ENCODE measurements at places on chromosomes 16 and 17. TPM values are rescaled to one million over a fixed set of nuclear protein-coding genes. Genes with fewer than 3 reads are reported as not detected.
A peak's percentile ranks its signal among the peaks of the same experiment; 100 is the strongest.

DNA sequence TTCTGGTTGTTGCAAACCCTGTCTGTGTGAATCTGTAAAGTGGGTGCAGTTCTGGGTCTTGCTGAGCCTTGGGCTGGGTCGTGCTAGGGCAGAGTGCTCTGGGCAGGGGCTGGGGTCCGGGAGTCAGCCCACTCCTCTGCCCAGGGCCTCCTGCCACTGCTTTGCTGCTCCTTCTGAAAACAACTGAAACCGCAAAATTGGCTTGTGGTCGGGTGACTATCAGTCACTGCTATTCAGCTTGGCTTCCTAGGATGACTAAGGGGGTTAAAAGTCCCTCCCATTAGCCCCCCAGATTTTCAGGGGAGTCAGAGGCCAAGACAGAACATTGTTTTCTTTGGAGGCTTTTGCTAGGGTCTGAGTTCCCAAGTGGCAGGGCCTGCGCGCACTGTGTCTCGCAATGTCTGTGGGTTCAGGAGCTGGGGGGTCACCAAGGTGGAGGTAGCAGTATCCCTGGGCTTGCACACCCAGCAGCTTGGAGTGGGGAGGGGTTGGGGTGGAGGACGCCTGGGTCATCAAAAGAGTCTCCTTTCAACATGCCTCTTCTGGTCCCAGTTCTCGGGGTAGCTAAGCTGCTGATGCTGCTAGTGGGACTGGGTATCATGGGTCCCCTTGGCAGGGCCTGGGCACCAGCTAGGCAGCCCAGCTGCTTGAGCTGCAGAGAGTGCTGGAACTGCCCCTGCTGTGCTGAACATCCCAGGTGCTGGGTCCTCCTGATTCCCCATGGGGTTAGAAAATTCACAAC, 13.5 kb upstream of the TBX21 start:
- peak overlapping the region; percentile 70 for H3K4me3 ChIP-seq
- H3K27me3 ChIP-seq, result no peaks in the 10 kb centered on the region
- no peaks in the 10 kb centered on the region for H3K36me3 ChIP-seq

DNA sequence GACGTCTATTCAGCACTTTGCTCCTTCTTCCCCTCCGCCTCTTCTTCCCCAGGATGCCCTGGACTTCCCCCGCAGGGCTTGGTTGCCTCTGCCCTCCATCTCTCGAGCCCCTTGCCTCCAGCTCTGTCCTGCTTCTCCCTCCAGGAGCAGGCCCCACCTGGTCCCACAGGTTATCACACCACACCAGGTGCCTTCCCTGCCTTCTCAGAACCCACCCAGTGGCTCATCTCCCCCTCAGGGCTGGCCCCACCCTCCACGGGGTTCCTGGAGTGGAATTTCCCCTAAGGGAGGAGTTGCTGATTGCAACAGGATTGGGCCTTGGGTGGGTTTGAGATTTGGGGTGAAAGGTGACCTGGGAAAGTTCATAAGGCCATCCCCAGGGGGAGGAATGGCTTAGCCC, 49.0 kb upstream of the TAC4 start:
- no peak overlapping the region for H3K4me3 ChIP-seq
- H3K36me3 ChIP-seq, result no peaks in the 10 kb centered on the region
- peaks cover 63% of the 10 kb centered on the region for H3K27me3 ChIP-seq
- DNase-seq, result no peak
- no peaks in the 10 kb centered on the region for H3K4me1 ChIP-seq

GRCh38 chr16:51276336-51276735, 125.3 kb upstream of the SALL1 start:
- DNase-seq, result no peak
- H3K27ac ChIP-seq, result no peak overlapping the region
- H3K27me3 ChIP-seq, result no peaks in the 10 kb centered on the region
- no peaks in the 10 kb centered on the region for H3K4me1 ChIP-seq
- H3K4me3 ChIP-seq, result no peak overlapping the region

GRCh38 chr16:23724096-23724784, 11.2 kb upstream of the ERN2 start:
- H3K4me1 ChIP-seq, result peaks cover 6% of the 10 kb centered on the region
- DNase-seq, result no peak
- no peak overlapping the region for H3K27ac ChIP-seq
- H3K27me3 ChIP-seq, result peaks cover 10% of the 10 kb centered on the region
- H3K4me3 ChIP-seq, result no peak overlapping the region
- no peaks in the 10 kb centered on the region for H3K36me3 ChIP-seq

GRCh38 chr16:70453892-70454221, 538 bp upstream of the FCSK start:
- peaks cover 21% of the 10 kb centered on the region for H3K4me1 ChIP-seq
- no peaks in the 10 kb centered on the region for H3K36me3 ChIP-seq
- no peak for DNase-seq
- H3K27me3 ChIP-seq, result no peaks in the 10 kb centered on the region
- H3K27ac ChIP-seq, result peak overlapping the region; percentile 83

DNA sequence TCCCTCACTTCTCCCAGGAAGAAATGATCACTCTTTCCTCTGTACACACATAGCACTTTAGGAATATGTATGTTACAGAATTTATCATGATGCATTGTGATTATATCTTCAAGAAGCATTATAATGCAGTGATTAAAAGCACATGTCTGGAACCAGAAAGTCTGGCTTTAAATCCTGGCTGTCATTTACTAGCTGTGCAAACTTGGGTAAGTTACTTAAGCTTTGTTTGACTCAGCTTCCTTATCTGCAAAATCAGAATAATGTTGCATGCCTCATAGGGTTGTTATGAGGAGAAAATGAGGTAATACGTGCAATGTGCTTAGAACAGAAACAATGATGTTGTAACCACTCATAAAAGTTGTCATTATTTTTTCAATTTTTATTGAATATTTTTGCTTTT, 156.3 kb upstream of the ZKSCAN2 start:
- H3K36me3 ChIP-seq, result no peaks in the 10 kb centered on the region
- no peaks in the 10 kb centered on the region for H3K27me3 ChIP-seq
- H3K27ac ChIP-seq, result no peak overlapping the region
- no peaks in the 10 kb centered on the region for H3K4me1 ChIP-seq
- no peak for DNase-seq

DNA sequence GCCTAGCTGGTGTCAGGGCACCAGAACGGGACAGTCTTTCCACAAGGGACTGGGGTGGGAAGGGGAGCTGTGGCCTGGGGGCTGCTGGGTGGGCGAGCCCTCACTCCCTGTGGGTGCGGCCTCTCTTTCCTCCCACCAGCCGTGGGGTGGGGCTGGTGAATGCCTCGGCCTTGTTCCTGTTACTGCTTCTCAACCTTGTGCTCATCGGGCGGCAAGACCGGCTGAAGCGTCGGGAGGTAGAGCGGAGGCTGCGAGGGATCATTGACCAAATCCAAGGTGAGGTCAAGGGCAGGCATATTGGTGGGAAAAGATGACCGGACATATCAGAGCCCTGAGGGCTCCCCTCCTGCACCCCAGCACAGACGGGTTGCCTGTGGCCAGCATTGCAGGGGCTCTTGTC, 29.2 kb downstream of the CASKIN2 start:
- no peak overlapping the region for H3K4me3 ChIP-seq
- DNase-seq, result no peak
- no peaks in the 10 kb centered on the region for H3K27me3 ChIP-seq
- peak overlapping the region; percentile 65 for H3K27ac ChIP-seq
- H3K4me1 ChIP-seq, result peaks cover 18% of the 10 kb centered on the region
- H3K36me3 ChIP-seq, result peaks cover 8% of the 10 kb centered on the region

GRCh38 chr16:89925596-89926079, 2.5 kb downstream of the TUBB3 start:
- peaks cover 21% of the 10 kb centered on the region for H3K27me3 ChIP-seq
- no peak overlapping the region for H3K27ac ChIP-seq
- no peak for DNase-seq
- H3K36me3 ChIP-seq, result no peaks in the 10 kb centered on the region
- H3K4me1 ChIP-seq, result peaks cover 7% of the 10 kb centered on the region
- H3K4me3 ChIP-seq, result peak overlapping the region; percentile 63

OXLD1 gene
- total RNA-seq, result 57.5 TPM

CD7 gene
- 454 TPM for total RNA-seq

NR1D1 gene
- total RNA-seq, result 8.7 TPM

KRTAP2-3 gene
- total RNA-seq, result not detected

Measured in activated T-helper 1 cell treated with anti-CD3 and anti-CD28 coated beads, Interleukin-12 subunit alpha, Interleukin-12 subunit beta, Interleukin-2, Interleukin-4 antibody, amounts not matched to agents 30 ng/mL and 10 ng/mL and 1 ng/mL, durations not matched to agents 14 hours and 24 hours and 36 hours (primary cell).